ENCODE measurements at places on chromosomes 2 and 18. TPM values are rescaled to one million over a fixed set of nuclear protein-coding genes. Genes with fewer than 3 reads are reported as not detected.

GRCh38 chr18:48402953-48403352 is 6.2 kb downstream of the ZBTB7C start:
- H3K36me3 ChIP-seq, result no peaks in the 10 kb centered on the region
- DNase-seq, result no peak
- no peak overlapping the region for H3K27ac ChIP-seq
- H3K4me1 ChIP-seq, result no peaks in the 10 kb centered on the region

DNA sequence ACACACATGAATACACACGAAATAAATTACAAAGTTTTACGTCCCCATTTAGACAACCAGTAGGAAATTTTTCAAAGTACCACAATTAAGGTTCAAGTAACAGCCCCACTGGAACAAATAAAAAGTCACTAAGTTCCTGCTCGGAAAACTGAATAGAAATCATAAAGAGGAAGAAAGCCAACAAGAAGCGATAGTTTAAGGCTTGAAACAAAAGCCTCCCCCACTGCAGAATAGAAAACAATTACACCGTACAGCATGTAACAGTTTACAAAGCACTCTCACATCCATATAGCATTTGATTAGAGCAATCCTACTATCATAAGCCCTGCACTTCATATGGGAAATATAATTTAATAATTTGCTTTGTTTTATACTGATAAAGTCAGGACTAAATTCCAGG is 15.5 kb downstream of the KLF7 start:
- DNase-seq, result no peak
- no peak overlapping the region for H3K27ac ChIP-seq
- no peaks in the 10 kb centered on the region for H3K27me3 ChIP-seq
- no peak overlapping the region for H3K4me3 ChIP-seq
- no peaks in the 10 kb centered on the region for H3K36me3 ChIP-seq

The OXER1 gene
- total RNA-seq, result 0.11 TPM

The XIRP2 gene
- total RNA-seq, result not detected

The TMEM198 gene
- 5.2 TPM for total RNA-seq

Data from CD8-positive, alpha-beta memory T cell (primary cell).